Astrocyte (in vitro differentiated cells and primary cell): ENCODE measurements at places on chromosomes 12 and 14. TPM values are rescaled to one million over a fixed set of nuclear protein-coding genes. Genes with fewer than 3 reads are reported as not detected.

GRCh38 chr12:99381992-99382391, 265.6 kb upstream of the GARIN6 start:
- no peak for DNase-seq

DNA sequence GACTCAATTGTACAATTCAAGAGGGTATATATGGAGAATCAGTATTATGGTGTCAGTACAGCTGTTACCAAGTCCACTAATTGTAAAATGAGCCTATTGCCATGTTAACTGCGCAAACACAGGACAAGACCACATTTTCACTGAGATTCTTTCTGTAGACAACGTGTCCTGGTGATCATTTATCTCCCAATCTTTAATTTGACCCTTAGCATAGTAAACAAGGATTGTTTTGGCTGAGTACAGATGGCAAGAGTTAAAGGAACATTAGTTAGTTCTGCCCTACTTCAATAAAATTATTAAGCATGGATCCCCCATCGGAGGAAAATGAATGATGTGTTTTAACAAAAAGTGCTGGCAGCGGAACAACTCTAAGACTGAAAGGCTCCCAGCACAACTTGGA, 36.1 kb downstream of the SLC15A5 start:
- no peak for DNase-seq

BCL2L14 gene
- not detected in 2 replicates for total RNA-seq

JAG2 gene
- 5.8 and 6.6 TPM in 2 replicates for total RNA-seq

STAT2 gene
- 257 and 291 TPM in 2 replicates for total RNA-seq

- no peak for DNase-seq
These were observed 4.2 kb upstream of the C1QL4 start for GRCh38 chr12:49340971-49341776.

DNA sequence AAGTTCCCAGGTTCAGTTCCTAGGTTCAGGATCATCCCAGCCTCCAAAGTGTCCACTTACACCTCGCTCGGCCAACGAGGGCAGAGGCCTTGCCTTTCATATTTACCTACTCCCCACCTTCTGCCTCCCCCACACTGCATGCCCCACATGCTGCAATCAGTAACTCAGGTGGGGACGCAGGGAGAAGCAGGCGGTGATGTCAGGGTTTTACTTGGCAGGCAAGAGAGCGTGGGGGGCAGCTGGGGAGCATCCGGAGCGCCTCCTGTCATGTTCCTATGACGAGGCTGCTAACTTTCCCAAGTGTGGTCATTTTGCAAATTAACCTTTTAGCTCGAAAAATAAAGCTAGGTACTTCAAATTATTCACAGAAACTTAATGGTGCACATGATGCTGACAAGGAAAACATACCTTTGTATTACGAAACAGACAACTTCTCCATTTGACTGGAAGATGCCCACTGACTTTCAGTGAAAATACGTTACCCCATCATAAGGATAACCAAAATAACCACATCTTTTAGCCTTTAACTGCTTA, 53.8 kb downstream of the SETD3 start:
- no peak for DNase-seq

SMARCC2 gene
- 57.5 and 57.6 TPM in 2 replicates for total RNA-seq

- no peak for DNase-seq
These were observed 291.3 kb downstream of the RPAP3 start for GRCh38 chr12:47414511-47414910.

TAS2R14 gene
- total RNA-seq = 1.7 and 2.0 TPM in 2 replicates

- DNase-seq = no peak
These were observed 15.5 kb upstream of the ENDOU start for GRCh38 chr12:47740606-47741339.
